ENCODE measurements at places on chromosomes 6 and 20.
A peak's percentile ranks its signal among the peaks of the same experiment; 100 is the strongest.

DNA sequence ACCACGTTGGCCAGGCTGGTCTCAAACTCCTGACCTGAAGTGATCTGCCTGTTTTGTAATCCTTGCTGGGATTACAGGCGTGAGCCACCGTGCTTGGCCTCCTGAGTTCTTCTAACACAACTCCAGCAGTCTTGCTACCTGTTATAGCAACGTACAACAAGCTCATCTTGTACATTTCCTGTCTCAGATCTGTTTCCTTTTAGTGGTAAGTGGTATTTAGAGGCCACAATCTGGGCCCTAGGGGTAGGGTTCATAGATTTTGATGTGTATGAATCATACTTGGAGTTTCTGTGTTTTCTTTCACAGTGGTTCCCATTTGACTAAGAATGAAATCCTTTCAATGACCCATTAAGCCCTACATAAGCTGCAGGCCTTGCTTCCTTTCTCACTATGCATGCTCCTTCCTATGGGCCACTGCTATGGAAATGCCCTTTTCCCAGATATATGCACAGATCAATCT, 27.1 kb upstream of the SYNCRIP start:
- DNase-seq: no peak

- no peak for DNase-seq
These were observed 114.4 kb downstream of the SLC23A2 start for GRCh38 chr20:4886771-4887527.

DNA sequence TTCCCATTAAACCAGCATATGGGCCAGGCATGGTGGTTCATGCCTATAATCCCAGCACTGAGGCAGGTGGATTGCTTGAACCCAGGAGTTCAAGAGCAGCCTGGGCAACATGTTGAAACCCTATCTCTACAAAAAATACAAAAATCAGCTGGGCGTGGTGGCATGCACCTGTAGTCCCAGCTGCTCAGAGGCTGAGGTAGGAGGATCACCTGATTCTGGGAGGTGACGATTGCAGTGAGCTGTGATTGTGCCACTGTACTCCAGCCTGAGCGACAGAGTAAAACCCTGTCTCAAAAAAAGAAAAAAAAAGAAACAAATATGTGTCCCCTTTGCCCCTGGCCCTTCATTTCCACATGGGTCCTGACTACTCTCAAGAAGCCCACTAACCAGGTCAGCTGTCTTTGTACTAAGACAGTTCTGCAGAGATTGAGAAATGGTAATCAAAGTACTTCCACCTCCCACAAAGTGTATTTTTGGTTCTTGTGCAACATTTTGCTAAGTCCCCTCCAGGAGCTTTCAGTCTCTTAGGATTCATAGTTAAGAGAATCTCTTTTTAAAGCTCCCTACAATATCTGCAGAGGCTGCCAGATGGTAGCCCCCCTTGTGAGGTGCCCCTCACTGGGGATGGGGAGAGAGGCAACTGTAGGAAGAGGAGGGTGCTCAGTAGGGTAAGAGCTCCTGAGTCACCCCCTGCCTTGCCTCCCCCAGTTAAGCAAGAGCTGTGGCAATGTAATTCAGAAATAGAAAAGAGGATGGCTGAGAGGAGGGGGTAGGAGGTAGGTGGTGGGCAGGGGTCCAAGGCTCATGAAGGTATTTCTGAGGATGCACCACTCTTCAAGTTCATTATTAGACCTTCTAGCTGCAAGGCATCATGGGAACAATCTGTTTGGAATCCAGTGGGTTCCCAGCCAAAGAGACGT, 16.5 kb upstream of the WFDC2 start:
- DNase-seq: no peak

- DNase-seq: no peak
These were observed 51.8 kb downstream of the SCAND1 start for GRCh38 chr20:35902545-35902941.

GRCh38 chr6:96153775-96154174, 138.0 kb downstream of the FUT9 start:
- DNase-seq: peak; percentile 17

- DNase-seq: no peak
These were observed 18.2 kb upstream of the ZNF391 start for GRCh38 chr6:27370391-27370790.

- no peak for DNase-seq
These were observed 116.2 kb downstream of the GMDS start for GRCh38 chr6:2129182-2129621.

DNA sequence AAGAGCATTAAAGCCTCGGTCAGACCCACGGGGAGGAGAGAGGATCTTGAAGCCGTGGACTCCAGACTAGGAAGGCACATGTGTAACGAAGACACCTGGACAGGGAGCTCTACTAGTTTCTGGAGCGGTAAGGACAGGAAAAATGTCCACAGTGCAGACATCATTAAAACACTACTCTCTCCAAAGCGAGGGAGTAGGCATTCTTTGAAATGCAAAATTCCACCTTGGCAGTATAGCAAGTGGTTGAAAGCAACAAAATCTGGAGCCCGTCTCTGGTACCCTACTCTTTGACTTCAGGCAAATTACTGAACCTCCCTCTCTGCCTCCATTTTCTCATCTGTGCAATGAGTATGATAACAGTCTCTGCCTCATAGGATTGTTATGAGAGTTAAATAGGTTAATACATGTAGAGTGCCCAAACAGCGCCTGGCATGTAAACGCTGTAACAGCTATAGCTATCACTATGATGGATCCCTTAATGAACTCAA, 408 bp upstream of the CRIP3 start:
- no peak for DNase-seq

- DNase-seq: no peak
These were observed 554.7 kb upstream of the HS3ST5 start for GRCh38 chr6:114897536-114897935.

- DNase-seq: no peak
These were observed 128.2 kb downstream of the CRYBG1 start for GRCh38 chr6:106488494-106489370.

DNA sequence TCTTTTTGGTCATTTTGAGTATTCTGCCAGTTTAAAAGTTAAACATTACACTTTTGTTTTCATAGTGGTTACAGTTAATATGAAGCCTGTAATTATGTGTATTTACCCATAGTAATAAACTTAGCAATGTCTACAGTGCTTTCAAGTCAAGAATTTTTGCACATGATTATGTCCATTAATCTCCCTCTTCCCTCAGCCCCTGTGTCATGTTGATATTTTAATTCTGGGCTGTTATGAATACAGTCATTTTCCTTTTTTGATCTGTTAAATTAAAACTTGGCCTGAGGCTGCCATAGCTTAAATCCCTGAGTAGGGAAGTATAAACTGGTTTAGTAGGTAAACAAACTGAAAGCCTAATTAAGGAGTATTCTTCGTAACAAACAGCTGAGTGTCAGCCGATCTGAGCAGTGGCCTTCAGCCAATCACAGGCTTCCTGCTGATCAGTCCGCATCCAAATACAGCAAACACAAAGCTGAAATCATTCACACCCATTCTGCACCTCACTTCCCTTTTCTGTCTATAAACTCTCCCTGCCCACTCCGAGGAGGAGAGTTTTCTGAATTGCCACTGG, 9.5 kb upstream of the SFT2D1 start:
- no peak for DNase-seq

GRCh38 chr20:13525225-13525940, 113.3 kb downstream of the TASP1 start:
- DNase-seq: no peak

GRCh38 chr6:11043961-11044711, at the start of gene ELOVL2:
Gene ELOVL2 (minus strand): TSS chr6:11044305. CDS start chr6:11044230, 75 bp downstream.
- DNase-seq: peak; percentile 12

GRCh38 chr6:170286934-170287265, 4.0 kb downstream of the DLL1 start:
- no peak for DNase-seq

GRCh38 chr6:158780246-158780884, 38.8 kb downstream of the EZR start:
- no peak for DNase-seq

DNA sequence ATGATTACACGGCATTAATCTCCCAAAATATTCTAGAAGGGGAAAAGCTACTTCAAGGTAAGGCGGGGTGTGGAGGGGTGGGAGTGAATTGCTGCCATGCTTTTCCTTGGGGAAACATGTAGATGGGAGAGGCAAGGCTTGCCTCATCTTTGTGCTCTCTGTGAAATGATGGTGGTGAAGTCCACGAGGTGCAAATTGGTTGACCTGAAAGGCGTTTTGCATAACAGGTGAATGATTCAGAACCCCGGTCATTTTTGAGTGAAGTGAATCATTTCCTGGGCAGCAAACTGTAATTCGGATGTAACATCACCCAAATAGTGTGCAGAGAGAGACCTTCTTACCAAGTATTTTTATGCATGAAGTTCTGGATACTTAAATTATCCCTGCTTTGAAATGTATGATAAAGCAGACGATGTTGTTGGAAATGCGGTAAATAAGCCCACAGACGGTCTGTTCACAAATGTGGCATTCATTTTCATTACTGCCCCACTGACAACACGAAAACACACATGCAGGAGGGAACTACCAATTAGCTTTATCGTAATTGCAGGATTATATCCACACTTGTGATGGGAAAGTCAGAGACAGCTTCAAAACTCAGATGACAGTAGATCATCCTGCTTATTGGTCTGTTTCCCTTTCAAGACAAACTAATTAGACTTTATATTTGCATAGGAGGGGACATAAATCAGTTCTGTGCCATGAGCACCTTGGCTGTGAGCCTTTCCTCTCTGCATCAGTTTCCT, 3.0 kb downstream of the CDH4 start:
- no peak for DNase-seq

DNA sequence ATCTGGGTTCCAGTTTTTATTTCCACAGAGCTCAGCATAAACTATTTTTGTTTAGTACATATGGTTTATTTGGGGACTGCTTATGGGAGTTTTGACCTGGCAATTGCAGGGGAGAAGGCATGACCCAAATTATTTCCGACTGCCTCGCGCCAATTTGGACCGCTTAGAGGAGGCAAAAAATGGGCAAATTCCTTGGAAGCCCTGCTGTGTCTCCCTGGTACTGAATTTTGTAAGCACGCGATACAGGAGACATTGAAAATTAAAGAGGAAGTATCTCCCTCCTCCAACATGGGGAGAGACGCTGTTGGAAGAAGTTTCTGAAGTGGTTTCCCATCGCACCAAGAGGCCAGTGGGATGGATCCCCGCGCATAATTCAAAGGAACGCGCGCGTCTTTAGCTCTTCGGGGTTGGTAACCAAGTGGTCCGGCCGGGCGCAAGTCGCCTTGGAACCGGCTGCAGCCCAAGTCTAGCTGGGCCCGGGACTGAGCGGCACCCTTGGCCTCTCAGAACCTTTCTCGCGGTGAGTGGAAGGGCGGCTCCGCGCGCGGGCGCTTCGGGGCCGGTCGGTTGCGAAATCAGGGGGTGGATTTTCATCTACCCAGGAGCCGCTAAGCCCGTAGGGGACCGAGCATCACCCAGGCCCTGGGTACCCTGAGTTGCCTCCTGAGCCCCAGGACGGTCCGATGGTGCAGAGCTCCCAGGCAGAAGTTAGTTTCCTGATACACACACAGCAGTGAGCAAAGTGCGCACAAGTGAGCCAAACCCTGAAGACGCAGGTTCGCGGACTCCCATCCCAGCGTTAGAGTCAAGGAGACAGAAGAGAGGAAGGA, 6.2 kb downstream of the NKX2-2 start:
- no peak for DNase-seq

DNA sequence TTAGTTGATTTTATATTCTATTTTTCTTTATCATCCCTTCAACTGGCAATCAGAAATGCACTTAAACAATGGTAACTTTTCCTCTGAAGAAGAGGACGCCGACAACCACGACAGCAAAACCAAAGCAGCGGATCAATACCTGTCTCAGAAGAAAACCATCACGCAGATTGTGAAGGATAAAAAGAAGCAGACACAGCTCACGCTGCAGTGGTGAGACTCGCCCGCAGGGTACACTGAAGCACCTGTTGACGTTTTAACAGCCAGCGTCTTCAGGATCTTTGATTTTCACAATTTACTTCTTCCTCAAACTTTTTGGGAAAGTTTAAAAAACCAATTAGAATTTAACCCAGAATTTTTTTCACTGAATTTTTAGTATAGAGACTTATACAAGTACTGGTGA, 701 bp downstream of the RFX6 start:
- DNase-seq: no peak

DNA sequence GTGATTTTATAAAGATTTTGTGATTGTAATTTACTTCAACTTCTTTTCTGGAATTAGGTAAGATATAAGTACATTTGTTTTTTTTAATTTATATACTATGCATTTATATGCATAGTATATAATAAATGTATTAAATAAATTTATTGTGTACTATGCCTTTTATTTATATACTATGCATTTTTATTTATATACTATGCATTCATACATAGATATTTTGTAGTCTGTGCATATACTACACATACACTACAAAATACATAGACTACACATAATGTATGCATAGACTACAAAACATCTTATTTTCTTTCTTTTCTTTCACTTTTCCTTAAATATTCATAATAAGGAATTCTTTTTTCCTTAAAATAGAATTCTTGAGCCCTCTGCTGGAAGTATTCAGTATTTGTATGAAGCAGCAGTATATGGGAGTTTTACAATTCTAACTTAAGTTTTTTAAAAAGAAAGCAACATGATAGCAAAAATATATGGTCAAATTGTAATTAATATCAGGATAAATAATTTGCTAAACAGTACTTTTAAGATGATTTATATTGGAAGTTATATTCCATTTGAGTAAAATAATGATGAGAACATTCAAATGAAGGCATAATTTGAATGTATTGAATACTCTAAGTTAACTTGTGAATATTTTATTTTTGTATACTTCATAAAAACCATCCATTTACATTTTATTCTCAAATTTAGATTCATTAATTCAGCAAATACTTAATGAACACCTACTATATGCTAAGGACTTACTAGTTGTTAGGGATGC, 129.3 kb downstream of the KLHL32 start:
- DNase-seq: peak; percentile 22

DNA sequence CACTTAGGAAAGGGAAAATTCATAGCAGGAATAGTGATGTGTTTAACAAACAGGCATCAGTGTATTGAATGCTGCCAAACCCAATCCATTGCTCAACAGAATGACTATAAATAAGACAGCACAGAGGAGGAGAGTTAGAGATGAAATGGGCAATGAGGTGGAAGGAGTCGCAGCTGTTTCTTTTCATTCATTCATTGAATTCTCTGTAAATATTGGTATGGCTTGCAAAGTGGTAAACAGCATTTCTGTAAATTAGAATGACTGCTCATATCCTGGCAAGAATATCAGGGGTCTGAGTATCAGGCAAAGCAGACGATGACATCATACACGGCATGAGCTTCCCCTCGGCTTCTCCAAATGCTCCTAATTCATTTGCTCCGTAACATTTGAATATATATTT, 703.6 kb upstream of the SLC35B3 start:
- peak; percentile 96 for DNase-seq

GRCh38 chr6:24054388-24054787, 71.6 kb upstream of the NRSN1 start:
- DNase-seq: no peak

GRCh38 chr6:43951063-43951755, 176.0 kb downstream of the MRPL14 start:
- DNase-seq: no peak

- peak; percentile 53 for DNase-seq
These were observed 9.9 kb upstream of the RFPL4B start for GRCh38 chr6:112337209-112337638.

DNA sequence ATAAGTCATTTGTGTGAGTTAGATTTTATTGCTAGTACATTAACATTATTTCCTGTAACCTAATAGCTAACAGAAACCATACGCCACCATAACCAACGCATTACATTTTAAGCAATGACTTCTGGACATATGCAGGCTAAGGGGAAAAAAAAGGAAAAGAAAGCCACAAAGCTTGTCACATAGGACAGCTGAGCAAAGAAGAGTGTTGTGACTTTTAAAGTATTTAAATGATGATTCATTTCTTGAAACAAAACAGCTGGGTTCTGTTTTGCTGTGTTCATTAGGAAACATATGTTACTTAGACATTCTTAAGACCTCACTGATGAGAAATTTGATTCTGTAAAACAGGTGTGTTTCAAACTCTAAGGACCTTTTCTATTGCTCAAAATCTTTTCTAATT, 171.4 kb downstream of the COL9A1 start:
- DNase-seq: no peak
